Stimulated activated CD4-positive, alpha-beta T cell treated with anti-CD3 and anti-CD28 coated beads, TNF-alpha, amount 100 ng/mL, for 24 hours (primary cell): ENCODE measurements at places on chromosomes 13 and 19.

- DNase-seq: no peak
These were observed 4.2 kb downstream of the ZSCAN5A start for GRCh38 chr19:56310462-56310861.

DNA sequence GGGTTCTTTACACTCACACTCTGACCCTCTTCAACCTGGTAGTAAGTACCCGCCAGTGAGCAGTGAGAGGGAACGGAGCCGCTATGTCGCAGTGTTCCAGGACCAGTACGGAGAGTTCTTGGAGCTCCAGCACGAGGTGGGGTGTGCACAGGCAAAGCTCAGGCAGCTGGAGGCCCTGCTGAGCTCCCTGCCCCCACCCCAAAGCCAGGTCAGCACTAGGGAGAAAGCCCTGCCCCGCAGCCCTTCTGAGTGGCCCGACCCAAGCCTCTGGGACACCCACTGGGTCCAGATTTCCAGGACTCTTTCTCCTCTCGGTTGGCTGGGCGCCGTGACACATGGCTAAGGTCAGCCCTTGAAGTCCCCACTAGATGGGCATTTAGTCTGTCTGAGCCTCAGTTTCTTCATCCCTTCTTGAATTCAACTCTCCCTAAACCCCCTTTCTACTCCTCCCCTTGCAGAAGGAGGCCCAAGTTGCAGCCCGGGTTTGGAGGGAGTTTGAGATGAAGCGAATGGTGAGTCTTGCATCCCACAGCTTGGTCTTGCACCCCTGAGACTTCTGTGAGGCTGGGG lies 1.9 kb downstream of the OCEL1 start:
- no peak for DNase-seq

GRCh38 chr19:48806518-48806817 lies 4.4 kb downstream of the BCAT2 start:
- DNase-seq: no peak

DNA sequence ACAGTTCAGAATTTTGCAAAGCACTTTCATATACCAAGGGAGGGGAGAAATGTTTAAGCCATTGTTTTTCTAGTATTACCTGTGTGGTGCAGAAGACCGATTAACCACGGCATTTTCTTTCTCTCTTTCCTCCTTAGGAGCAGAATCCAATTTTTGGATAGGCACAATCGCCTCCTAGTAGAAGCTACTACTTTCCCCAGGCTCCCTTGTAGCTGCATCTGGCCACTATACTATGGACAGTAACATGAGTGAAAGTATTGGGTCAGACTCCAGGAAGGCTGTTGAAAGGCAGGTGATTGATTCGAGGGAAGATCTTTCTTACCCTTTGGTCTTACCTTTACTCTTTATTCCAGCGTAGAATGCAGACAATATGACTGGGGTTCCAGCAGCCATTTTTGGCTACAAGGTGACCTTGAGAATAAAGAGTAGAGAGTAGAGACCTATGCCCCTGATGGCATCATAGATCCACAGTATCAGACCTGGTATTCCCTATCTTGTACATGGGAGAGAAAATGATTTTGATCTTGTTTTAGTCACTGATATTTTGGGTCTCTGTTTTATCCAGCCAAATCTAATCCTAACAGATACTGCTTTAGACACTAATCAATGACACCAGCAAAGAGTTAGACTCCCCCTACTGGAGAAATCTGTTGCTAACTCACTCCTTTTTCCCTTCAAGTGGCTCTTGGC lies 77.0 kb downstream of the LRRC63 start:
- DNase-seq: no peak

DNA sequence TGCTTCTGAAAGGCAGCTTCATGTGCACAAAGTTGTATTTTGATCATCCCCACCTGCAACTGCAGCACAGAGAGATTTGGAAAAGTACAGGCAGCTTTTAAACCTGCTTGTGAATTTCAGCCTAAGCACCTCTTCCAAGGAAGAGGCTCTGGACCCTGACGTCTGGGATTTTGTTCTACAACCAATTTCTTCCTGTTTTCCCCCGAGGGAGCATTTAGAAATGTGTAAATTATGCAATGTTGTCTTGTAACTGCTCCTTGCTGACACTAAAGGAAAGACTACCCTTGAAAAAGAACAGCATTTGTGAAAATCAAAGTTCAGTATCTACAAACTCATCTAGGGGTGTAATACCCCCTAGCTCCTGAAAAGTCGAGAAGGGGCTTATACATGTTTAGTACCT lies 15.4 kb downstream of the MED26 start:
- DNase-seq: no peak

DNA sequence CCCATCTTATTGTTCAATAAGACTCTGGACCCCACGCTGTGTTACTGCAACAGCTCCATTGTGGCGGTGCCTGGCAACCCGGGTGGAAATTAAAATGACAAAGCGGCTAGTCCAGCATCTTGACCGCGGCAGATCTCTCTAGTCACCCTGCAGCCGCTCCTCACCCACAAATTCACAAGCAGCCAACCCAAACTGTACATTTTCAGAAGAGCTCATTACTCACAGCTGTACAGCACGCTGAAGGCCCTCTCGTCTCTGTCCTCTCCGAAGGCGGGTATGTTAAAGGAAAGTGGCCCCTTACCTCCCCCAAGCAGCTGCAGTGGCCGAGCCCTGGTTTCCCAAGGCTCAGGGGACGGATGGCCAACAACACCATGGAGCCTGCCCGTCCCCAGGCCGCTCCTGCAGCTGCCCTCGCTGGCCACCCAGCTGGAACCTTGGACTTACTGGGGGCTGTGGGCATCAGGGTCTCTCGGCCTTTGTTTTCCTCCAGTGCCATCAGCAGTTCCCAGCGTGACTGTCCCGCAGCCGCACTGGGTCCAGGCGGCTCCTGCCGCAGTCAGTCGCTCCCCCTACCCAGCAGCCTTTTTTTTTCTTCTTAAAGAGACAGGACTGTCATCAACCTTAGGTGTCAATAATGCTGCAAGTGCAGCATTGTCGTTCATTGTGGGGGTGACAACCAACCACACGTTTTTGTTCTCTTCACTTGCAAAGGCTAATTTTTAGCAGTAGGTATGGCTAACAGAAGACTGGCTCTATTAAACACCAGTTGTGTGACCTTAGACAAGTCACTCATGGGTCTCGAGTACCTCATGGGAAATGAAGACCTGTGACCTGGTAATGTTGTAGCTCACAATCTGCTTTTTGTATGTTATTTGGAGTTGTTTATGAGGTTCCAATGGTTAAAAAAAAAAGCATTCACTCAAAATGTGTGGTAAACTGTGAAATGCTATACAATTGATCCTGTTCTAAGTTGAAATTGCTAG lies at the start of gene SACS:
Gene SACS, minus strand, starts transcription at position 532 of the 983 bp plus-strand sequence. CDS start 22,463 bp downstream, outside the sequence.
- DNase-seq: no peak

DNA sequence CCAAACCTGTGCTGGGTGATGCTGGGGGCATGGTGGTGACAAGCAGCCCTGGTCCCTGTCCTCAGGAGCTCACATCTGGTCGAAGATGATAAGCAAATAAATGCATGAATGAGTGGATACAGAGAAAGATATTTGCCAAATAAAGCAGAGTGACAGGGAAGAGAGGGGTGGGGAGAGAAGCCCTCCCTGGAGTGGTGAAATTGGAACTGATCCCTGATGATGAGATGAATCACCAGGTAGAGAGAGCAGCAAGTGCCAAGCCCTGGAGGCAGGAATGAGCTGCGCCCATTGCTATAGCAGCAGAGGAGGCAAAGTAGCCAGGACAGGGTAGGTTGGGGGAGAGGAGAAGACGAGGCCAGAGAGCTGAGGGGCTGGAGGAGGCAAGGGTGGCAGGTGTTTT lies 13.7 kb downstream of the FXYD5 start:
- DNase-seq: no peak

GRCh38 chr19:5880604-5881078 lies 10.3 kb upstream of the FUT5 start:
- no peak for DNase-seq

DNA sequence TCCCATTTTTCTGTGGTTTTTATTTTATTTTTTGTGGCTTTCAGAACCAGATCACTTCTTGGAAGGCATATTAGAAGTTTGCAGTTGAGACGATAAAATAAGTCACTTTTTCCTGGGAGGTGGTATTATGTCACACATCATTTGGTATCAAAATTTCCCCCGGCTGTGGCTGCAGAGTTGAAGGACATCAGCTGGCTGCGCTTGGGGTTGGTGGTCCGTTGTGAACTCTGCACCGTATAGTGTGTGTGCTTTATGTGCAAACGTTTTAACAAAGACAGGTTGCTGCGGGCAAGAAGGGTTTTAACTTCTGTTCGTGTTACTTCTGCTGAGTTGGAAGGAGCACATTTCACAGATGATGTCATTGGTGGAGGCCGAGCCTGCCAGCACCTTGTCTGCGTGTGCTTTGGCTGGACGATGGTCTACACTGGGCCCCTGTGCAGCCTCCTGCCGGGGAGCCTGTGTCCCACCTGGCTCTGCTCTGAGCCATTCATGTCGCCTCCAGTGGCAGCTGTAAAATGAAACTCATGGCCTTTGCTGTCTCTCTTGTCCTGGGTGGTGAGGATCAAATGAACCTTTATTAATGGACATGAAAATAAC lies 9.6 kb downstream of the ATP11A start:
- DNase-seq: no peak

DNA sequence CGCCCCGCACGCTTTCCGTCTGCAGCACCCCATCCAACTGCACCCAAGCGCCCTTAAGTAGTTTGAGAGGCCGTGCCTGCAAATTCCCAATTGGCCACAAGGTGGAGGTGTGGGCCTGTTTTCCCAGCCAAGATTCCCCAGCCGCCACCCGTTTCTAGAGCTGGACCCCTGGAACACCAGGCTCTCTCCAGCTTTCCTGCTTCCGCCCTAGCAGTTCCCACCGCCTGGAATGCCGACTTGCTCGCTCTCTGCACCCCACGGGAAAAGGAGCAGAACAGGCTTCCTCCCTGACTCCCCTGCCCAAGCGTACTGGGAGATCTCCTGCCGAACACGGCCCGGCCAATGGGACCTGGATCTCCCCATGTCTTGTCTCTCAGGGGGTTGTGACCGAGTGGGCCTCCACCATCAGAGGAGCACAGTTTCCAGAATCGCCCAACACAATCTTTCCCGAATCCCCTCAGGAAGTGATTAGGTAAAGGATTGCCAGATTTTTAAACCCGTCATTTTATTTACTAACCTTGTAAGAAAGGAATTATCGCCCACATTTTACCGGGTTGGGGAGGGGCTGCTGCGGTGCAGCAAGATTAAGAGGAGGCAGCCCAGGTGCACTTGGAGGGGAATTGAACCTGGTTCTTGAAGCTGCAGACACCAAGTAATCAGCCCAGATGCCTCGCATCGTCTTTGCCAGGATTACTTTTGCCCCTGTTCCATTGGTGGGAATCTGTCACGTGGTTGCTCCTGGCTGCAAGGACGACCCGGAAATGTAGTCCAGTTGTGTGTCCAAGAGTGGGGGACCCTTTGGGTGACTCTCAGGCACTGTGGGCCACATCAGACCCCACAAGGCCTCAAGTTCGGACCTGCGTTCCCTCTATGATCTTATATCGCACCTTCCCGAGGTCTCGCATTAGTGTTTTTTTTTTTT lies 3.5 kb upstream of the NAPSA start:
- peak; percentile 61 for DNase-seq

DNA sequence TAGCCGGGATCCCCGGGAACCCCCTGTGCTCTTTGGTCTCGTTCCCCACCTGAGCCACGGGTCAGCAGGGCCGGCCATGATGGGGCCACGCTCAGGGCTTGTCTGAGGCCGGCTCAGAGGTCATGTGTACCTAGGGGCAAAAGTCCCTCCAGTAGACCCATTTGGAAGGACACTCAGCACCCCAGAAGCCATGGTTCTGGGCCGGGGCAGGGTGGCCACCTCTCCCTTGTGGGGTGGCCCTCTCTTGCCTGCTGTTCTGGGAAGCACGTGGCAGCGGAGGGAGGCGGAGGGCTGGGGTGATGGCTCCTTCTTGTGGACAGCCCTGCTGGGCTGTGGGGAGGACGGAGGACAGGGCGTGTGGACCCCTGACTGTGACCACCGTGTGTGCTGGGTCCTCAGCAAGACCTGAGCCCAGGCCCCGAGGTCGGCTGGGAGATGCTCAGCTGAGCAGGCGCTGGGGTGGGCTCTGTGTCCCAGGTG lies 6.4 kb upstream of the PEAK3 start:
- no peak for DNase-seq

DNA sequence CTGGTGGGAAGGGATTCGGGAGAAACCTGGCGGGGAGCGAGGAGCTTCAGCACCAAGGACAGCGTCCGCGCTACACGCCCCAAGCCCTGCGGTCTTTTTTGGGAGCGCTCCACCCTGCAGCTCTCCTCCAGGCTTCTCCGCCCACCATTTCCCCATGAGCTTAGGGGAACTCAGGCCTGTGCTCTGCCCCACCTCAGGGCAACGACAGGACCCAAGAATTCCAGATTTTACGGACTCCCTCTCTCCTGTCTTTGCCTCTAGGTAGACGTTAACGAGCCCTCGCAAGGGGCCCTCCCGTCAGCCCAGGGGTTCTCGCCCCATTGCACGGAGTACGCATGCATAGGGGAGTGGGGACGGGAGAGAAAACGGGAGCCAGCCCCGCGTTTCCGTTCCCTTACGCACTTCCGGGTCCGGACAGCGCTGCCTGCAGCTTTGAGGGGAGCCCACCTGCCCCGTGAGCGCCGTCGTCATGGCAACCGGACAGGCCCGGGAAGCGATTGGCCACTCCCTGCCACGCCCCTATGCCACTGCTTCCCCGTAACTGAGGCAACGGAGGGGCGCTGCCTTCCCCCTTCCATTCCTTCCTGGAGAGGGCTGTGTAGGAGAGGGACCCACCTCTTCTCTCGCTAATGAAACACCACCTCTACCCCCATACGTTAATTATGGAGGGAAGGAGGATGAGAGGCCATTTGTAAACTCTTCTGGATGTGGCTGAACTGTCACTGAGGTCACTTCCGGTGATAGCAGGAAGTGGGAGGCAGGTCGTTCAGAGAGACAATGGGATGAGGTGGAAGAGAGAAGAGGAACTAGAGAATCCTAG lies 20.8 kb downstream of the NOVA2 start:
- peak; percentile 48 for DNase-seq

DNA sequence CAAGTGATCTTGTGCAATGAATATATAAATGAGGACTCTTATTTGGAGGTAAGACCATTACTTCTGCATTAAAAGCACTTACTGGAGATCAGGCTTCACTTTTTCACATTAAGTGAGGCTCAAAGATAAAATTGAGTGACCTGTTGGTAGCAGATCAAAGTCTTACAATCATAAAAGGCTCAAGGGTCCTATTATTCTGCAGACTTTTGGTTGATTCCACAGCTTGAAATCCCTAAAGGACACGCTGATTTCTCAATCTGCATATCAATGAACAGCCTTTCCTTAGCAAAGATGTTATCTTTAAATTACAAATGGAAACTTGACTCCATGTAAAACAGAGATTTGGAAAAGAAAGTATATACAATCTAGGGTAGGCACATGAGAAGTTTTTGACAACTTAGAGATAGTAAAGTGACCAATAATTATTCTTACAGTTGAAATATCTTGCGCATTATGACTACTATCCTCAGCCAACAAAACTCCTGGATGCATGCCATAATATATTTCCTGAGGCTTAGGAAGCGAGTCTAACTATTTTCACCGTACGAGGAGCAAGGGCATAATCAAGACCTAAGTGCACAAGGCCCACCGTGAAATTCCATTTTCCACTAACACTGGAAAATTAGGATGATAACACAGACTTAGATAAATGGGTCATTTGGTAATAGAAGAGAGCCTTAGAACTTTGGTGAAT lies 640.7 kb downstream of the LIG4 start:
- no peak for DNase-seq
